ENCODE measurements at places on chromosomes 4 and X. TPM values are rescaled to one million over a fixed set of nuclear protein-coding genes. Genes with fewer than 3 reads are reported as not detected.

The PDHA2 gene
- total RNA-seq = not detected

DNA sequence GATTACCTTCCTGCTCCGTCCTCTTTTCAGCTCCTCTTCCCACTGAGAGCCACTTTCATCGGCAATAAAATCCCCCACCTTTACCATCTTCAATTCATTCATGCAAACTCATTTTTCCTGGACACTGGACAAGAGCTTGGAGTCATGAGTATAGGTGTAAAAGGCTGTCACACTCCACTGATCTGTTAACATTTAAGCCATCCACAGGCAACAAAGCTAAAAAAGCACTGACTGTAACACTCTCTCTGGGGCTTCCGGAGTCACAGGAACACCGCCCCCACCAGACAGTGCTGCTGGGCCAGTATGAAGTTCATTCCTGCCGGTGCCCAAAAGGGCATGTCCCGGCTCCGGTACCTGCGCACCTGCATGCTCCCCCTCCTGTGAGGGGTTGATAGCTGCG, 38.5 kb downstream of the MAGEB5 start:
- no peak for DNase-seq
- H3K27me3 ChIP-seq = no peaks in the 10 kb centered on the region
- H3K4me1 ChIP-seq = peaks cover 1% of the 10 kb centered on the region
- H3K27ac ChIP-seq = no peak overlapping the region
- no peak overlapping the region for H3K4me3 ChIP-seq

GRCh38 chrX:85922821-85923220, 124.5 kb downstream of the CHM start:
- DNase-seq = no peak
- no peaks in the 10 kb centered on the region for H3K27me3 ChIP-seq
- H3K36me3 ChIP-seq = no peaks in the 10 kb centered on the region
- H3K4me3 ChIP-seq = no peak overlapping the region

- H3K27me3 ChIP-seq = no peaks in the 10 kb centered on the region
- H3K4me3 ChIP-seq = no peak overlapping the region
- DNase-seq = no peak
- no peaks in the 10 kb centered on the region for H3K4me1 ChIP-seq
- H3K36me3 ChIP-seq = no peaks in the 10 kb centered on the region
- H3K27ac ChIP-seq = no peak overlapping the region
Measured at GRCh38 chr4:30386266-30386895, 333.8 kb upstream of the PCDH7 start.

GRCh38 chr4:9924750-9925149, 96.5 kb downstream of the SLC2A9 start:
- H3K4me1 ChIP-seq = no peaks in the 10 kb centered on the region
- no peak for DNase-seq
- no peak overlapping the region for H3K27ac ChIP-seq
- H3K36me3 ChIP-seq = no peaks in the 10 kb centered on the region
- no peak overlapping the region for H3K4me3 ChIP-seq

The PI4K2B gene
- 13.2 TPM for total RNA-seq

GRCh38 chr4:67608027-67608426, 49.5 kb downstream of the STAP1 start:
- no peak overlapping the region for H3K4me3 ChIP-seq
- H3K36me3 ChIP-seq = peaks cover 26% of the 10 kb centered on the region
- no peaks in the 10 kb centered on the region for H3K27me3 ChIP-seq
- H3K4me1 ChIP-seq = no peaks in the 10 kb centered on the region
- DNase-seq = no peak

The FAM47A gene
- total RNA-seq = not detected

The DMRTC1B gene
- total RNA-seq = 1.9 TPM

DNA sequence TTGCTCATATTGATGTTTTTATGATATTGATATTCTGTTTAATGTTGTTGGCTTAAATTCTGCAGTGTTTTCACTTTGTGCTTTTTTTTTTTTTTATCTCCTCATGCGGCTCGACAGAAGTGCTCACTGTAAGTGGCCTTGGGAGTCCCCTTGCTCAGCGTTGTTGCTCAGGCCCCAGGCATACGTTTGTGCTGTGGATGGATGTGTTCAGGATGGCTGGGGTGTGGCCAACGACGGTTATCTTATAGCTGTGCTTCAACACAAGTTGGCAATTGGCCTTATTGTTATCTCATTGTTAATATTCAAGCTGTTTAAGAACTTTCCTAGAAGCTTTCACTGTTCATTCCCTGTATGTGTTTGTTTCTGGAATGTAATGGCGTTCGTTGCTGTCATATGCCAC, 36.4 kb upstream of the CLCN4 start:
- no peaks in the 10 kb centered on the region for H3K27me3 ChIP-seq
- H3K4me1 ChIP-seq = peaks cover 58% of the 10 kb centered on the region
- no peak overlapping the region for H3K4me3 ChIP-seq
- DNase-seq = no peak

The SSX3 gene
- total RNA-seq = not detected

- no peak overlapping the region for H3K4me3 ChIP-seq
- no peaks in the 10 kb centered on the region for H3K4me1 ChIP-seq
- DNase-seq = no peak
- peaks cover 4% of the 10 kb centered on the region for H3K27me3 ChIP-seq
- H3K36me3 ChIP-seq = no peaks in the 10 kb centered on the region
Measured at GRCh38 chr4:113248320-113248719, 198.9 kb downstream of the ANK2 start.

The WDR13 gene
- 49.5 TPM for total RNA-seq

GRCh38 chr4:165378745-165379677, at the start of gene CPE:
Gene CPE (plus strand): TSS chr4:165379008. CDS start chr4:165379222, 214 bp downstream.
- peak; percentile 80 for DNase-seq
- peaks cover 9% of the 10 kb centered on the region for H3K36me3 ChIP-seq
- peaks cover 16% of the 10 kb centered on the region for H3K4me1 ChIP-seq
- no peak within 1 kb of the TSS for H3K27ac ChIP-seq

The KIAA1210 gene
- not detected for total RNA-seq

The SLC16A2 gene
- 0.65 TPM for total RNA-seq

The XAGE2 gene
- not detected for total RNA-seq

The AMTN gene
- not detected for total RNA-seq

The GAGE1 gene
- total RNA-seq = not detected

The GRID2 gene
- not detected for total RNA-seq

The WAS gene
- 98.4 TPM for total RNA-seq

DNA sequence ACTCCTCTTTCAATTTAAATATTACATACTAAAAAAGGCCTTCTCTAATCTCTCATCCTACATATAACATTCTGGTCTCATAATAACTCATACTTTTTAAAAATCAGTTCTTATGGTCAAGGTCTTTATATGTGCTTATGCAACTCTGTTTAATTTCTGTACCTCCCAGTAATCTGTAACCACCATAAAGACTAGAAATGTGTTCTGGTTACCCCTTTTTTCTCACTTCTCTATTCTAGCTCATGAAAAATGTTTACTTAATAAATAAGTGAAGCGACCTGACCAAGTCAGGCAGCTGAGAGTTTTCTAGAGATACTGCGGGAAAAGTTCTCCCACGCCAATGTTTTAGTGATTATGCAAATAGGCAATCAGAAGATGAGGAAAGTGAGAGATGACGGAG, 548.8 kb upstream of the FAM241A start:
- no peak for DNase-seq
- H3K27me3 ChIP-seq = no peaks in the 10 kb centered on the region
- H3K36me3 ChIP-seq = no peaks in the 10 kb centered on the region
- no peak overlapping the region for H3K4me3 ChIP-seq

DNA sequence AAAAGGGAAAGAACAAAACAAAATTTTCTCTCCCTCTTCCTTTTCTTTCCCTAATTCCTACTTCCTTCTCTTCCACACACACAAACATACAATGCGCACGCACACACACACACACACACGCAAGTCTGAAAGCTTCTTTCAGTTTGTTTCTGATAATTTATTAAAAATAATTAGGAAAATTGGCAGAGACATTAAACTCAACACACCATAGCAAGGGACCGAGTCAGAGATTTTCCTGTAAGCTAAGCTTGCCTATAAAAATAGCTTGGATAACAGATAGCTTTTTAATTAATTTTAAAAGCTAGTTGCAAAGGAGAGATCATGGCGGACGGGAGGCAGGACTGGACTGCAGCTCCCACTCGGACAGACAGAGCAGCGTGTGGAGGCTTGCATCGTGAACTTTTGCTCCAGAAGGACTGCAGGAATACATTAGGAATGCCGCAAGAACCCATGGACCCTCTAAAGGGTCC, 92.6 kb upstream of the MAPK10 start:
- H3K36me3 ChIP-seq = no peaks in the 10 kb centered on the region
- no peak overlapping the region for H3K27ac ChIP-seq
- no peak for DNase-seq

DNA sequence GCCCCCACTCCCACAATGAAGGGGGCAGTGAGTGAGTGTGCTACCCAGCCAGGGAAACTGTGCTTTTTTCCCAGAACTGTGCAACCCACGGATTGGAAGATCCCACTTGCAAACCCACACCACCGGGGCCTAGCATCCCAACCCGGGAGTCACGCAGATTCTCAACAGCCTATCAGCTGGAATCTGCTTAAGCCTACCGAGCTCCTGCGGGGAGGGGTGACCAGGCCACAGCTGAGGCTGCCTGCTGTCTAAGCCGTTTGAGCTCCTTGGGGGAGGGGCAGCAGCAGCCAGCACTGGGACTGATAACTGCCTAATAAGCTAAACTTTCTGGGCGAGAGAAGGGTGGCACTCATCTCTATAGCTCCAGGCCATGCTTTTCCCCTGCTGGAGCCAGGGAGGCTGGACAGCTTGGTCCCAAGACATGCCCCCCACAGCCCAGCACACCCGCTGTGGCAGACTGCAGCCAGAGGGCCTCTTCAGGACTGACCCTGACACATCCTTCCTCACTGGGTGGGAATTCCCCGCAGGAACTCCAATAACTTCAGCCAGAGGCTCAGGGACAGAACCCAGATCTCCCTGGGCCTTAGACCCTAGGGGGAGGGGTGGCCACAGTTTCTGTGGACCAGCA, 161.3 kb upstream of the MAGEB18 start:
- no peaks in the 10 kb centered on the region for H3K36me3 ChIP-seq
- no peak overlapping the region for H3K27ac ChIP-seq
- H3K4me3 ChIP-seq = no peak overlapping the region
- DNase-seq = no peak
- H3K27me3 ChIP-seq = no peaks in the 10 kb centered on the region

DNA sequence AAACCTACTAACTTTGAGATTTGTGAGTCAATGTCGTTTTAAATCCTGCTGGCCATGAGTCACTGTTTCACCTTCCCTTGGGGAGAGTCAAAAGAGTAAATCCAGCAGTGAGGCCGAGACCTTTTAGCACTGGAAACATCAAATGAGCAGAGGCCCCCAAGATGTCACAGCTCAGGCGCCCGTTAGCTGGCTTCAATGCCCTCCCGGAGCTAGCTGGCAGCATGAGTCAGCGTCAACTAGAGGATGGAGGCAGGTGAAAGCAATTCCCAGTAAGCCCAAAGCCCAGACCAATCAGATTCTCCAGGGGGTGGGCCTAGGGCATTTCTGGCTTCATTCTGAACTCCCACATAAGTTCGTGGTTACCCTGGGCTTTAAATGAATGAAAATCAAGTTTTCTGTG, 170.9 kb downstream of the CLCN4 start:
- H3K36me3 ChIP-seq = no peaks in the 10 kb centered on the region
- no peaks in the 10 kb centered on the region for H3K4me1 ChIP-seq
- DNase-seq = no peak
- no peak overlapping the region for H3K27ac ChIP-seq
- H3K4me3 ChIP-seq = no peak overlapping the region
- no peaks in the 10 kb centered on the region for H3K27me3 ChIP-seq

GRCh38 chr4:138871555-138871875, 144.1 kb upstream of the NOCT start:
- no peak overlapping the region for H3K4me3 ChIP-seq
- H3K36me3 ChIP-seq = no peaks in the 10 kb centered on the region
- no peak overlapping the region for H3K27ac ChIP-seq
- peaks cover 34% of the 10 kb centered on the region for H3K27me3 ChIP-seq

GRCh38 chr4:154361450-154361849, 130.1 kb downstream of the DCHS2 start:
- peak overlapping the region; percentile 54 for H3K4me3 ChIP-seq
- H3K27me3 ChIP-seq = peaks cover 3% of the 10 kb centered on the region
- H3K36me3 ChIP-seq = no peaks in the 10 kb centered on the region
- no peak overlapping the region for H3K27ac ChIP-seq
- no peak for DNase-seq
- H3K4me1 ChIP-seq = peaks cover 12% of the 10 kb centered on the region

The RAB39B gene
- 14.8 TPM for total RNA-seq

GRCh38 chr4:56876264-56876663, 31.4 kb upstream of the REST start:
- peaks cover 1% of the 10 kb centered on the region for H3K27me3 ChIP-seq
- DNase-seq = no peak
- H3K36me3 ChIP-seq = no peaks in the 10 kb centered on the region
- H3K4me3 ChIP-seq = no peak overlapping the region

The GAGE12E gene
- total RNA-seq = not detected

DNA sequence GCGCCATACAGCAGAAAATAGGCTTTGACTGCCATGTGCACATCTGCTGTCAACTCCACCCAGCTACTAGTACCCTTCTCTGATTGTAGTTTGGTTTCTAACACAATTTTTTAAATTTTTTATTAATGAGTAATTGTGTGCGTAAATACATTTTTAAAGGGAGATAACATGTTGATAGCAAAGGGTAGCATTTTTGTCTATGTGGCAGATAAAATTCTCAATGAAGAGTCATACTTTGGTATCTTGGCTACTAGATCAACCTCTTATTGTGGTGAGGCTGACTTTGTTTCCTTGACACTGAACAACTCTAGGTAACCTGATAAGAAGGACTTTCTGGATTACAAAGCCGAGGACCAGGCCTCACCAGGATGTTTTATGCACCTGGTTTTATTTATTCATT, 9.5 kb downstream of the ADH4 start:
- no peaks in the 10 kb centered on the region for H3K36me3 ChIP-seq
- H3K4me3 ChIP-seq = no peak overlapping the region
- H3K27me3 ChIP-seq = peaks cover 3% of the 10 kb centered on the region

DNA sequence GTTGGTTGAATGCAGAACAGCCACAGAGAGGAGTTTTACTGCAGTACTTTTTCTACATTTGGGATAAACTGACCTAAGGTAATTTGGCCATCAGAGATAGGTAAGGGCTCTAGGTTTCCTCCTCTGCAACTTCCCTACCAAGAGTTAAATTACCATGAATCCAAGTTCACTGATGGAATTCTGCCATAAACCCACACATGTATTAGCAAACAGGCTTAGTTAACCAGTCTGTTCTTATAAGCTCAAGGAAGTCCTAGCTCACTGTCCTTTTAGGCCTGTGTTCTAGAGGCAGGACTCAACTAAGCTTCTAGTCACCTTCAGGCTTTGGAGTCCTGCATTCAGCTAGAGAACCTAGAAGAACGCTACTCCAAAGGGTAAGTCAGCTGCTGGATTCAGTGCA, 4.0 kb downstream of the FAM114A1 start:
- no peak overlapping the region for H3K4me3 ChIP-seq
- no peak for DNase-seq
- H3K4me1 ChIP-seq = peaks cover 6% of the 10 kb centered on the region
- peaks cover under 1% of the 10 kb centered on the region for H3K36me3 ChIP-seq

- H3K4me3 ChIP-seq = no peak overlapping the region
- H3K27me3 ChIP-seq = no peaks in the 10 kb centered on the region
- no peaks in the 10 kb centered on the region for H3K4me1 ChIP-seq
- H3K36me3 ChIP-seq = no peaks in the 10 kb centered on the region
- DNase-seq = no peak
- H3K27ac ChIP-seq = no peak overlapping the region
Measured at GRCh38 chr4:135724421-135724820, 1522.8 kb upstream of the PABPC4L start.

The DKK2 gene
- total RNA-seq = not detected

All from naive thymus-derived CD8-positive, alpha-beta T cell (primary cell).